Activated CD8-positive, alpha-beta memory T cell treated with anti-CD3 and anti-CD28 coated beads for 1 hour (primary cell): ENCODE measurements at places on chromosomes 7 and 10.

DNA sequence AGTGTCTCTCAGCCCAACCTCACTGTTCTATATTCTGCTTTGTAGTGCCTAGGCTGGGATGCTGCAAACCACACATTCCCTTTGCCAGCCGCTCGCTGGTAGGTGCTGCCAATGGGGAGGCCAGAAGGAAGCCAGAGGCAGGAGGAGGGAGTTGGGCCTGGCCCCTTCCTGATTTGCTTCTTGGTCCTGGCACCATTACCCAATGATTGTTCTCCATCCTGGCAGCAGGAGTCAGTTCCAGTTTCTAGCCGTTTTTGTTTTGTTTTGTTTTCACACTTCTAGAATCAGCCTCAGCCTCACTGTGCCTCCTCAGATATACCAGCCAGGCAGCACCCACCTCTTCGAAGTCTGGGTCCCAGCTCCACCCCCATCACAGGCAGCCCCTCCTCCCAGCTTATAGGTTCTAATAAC, 27.4 kb upstream of the LOXL4 start:
- DNase-seq: no peak

DNA sequence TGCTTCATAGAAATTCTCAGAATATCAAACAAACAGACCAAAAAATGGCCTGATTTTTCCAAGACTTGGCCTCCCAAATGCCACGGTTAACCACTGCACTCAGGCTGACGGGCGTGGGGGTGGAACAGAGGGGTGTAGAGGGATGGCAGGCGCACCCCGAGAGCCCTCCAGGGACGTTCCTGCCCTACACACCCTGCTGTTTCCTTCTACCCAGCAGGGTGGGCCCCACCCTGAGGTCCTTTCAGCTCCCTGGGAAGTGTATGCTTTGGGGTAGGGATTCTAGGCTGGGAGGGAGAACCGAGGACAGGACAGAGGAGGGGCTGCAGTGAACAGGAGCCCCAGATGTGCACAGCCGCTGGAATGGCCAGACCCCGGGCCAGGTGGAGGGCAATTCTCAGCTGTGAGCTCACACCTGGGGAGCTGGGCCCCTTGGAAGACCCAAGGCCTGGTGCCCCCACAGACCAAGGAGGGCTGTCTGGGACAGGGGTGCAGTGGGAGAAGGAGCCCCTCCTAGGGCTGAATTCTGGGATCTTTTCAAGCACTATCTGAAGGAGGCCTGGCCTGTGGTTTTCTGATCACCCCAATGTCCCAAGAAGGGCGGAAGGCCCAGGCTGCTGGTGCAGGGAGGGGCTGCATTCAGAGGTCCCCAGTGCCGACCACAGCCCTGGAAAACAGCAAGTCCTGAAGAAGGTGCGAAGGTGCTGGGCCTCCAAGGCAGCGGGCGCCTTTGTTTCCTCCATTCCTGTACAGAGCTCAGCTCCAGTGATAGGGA, 32.9 kb upstream of the INPP5A start:
- DNase-seq: no peak

DNA sequence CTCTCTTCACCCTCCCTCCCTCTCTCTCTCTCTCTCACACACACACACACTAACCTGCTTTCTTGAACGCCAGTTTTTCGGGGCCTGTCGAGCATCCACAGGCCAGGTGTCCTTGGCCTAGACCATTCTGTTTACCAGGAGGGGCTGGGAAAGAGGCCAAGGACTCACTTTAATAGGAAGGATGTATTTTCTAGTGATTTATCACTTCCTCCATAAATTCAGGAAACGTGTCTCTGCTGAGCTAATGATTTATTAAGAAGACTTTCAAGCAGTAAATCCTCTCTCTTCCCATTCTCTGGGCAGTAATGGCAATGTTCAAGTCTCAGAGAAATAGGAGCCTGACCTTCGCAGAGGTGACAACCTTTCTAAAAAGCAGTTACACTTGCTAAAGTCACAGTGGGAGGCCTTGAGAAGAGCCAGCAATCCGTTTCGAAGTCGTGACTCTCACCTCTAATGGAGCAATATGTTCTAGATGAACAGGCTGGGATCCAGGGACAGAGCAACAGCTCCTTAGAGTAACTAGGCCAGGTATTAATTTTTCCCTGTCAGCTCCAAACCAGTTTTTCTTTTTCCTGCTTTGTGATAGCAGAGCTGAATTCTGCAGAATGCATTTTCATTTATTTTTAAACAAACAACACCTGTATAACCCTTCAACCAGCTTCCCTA, 1357.5 kb upstream of the SORCS1 start:
- no peak for DNase-seq

DNA sequence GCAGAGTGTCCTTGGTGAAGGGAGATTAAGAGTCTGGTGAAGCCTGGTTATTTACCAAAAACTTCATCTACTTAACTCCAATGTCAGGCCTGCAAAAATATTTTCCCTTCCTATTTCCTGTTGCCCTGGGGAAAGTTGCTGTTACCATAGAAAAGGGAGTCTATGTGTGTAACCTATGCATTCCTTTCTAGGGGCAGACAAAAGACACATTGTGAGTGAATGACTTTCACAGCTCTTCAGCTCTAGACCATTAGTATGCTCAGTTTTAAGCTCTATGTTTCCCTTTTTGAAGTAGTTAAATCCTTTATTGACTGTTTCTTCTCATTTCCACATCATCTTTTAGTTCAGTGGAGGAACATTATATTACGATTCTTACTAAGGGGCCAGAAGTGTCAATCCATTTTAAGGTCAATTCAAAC, 45.6 kb upstream of the SGCE start:
- DNase-seq: no peak

- DNase-seq: no peak
Measured at GRCh38 chr10:18719811-18720210, 60.6 kb downstream of the ARL5B start.

DNA sequence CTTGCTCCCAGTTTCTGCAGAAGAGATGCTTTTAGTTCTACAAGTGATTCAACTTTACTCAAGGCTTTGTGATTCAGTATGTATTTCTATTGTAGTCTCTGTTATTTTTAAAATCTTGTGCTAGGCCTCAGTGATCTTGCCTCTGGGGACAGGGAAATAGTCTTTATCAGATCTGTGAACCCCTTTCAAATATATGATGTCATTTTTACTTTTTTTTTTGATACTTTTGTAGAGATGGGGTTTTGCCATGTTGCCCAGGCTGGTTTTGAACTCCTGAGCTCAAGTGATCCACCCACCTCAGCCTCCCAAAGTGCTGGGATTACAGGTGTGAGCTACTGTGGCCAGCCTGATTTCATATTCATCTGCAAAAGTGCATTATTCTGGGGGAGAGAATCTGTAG, 3.4 kb downstream of the SNX10 start:
- DNase-seq: no peak

DNA sequence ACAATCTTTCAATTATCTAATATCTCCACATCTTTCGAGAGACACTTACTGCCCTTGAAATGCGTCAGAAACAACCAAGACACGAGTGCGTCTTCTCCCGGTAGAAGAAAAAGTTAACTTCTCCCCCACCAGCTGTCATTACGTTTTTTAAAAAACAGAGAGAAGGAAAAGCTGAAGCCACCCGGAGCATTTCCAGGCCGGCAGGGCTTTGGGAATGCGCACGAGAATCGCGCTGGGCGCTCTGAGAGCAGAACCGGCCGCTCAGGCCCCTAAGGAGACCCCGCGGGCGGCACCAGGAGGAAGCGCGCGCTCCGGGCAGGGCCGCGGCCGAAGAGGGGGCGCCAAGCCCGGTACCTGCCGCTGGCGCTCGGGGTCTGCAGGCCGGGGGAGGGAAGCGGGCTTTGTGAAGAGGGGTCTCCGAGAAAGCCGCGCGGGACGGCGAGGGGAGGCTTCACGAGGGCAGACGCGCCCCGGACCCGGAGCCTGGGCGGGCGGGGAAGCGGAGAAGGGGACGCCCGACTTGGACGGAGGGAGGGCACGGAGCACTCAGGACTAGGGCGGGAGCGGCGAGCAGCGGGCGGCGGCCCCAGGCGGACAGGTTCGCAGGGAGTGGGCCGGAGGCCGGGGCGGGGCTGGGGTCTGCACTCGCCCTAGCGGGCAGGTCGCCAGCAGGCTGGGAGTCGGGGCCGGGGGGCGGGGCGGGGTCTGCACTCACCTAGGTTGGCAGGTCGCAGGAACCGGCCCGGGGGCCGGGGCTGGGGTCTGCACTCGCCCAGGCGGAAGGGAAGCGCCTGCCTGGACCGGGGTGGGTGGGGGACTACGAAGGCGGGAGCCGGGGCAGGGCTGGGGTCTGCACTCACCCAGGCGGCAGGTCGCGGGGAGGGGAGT, 932 bp downstream of the ESYT2 start:
- no peak for DNase-seq

DNA sequence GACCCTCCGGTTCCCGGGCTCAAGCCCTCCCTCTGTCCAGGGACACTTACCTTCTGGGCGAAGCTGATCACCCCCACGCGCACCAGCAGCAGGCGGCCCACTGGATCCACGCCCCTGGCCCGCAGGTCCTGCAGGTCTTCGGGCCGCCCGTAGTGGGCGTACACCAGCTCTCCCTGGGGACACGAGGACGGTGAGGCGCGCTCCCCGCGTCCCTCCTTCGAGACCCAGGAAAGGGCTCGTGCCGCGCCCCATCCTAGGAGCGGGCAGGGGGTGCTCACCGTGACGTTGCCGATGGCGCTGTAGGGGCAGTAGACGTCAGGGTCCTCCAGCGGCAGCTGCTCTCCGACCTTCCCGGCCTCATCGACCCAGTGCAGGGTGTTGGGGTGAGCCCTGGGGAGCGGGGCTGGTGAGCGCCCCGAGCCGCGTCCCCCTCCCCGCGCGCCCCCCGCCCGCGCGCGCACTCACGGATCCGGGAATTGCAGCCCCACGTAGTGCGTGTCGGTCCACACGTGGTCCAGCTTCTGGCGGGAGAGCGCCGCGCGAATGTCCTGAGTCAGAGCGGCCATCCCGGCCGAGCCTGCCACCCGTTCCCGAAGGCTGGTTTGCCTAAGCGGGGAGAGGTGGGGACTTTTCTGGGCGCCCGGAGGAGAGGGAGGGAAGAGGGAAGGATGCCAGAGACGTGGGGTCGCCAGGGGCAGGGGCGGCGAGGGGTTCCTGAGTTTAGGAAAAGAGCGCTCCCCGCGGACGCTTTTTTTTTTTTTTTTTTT, 8.2 kb downstream of the TFR2 start:
- no peak for DNase-seq

- DNase-seq: no peak
Measured at GRCh38 chr7:7014827-7015595, 167.3 kb upstream of the C1GALT1 start.

DNA sequence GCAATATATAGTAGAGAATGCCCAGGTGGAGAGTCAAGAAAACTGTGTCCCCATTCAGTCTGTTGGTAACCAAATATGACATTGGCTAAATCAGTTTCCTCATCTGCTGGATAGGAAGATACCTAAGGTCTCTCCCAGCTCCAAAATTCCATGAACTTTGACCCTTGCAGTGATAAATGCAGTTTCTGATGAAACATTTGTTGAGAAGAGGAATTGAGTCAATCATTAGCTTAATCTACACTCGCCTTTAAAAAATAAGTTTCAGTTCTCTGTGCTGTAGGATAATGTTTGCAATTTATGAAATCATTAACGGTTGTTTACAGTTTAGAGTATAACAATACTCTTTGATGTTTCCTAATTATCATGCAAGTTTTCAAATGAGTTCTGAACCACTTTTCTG, 38.0 kb upstream of the SLC25A13 start:
- no peak for DNase-seq

GRCh38 chr10:63633677-63634487, 112.7 kb downstream of the REEP3 start:
- no peak for DNase-seq
